ENCODE measurements at places on chromosomes 1 and 21. TPM values are rescaled to one million over a fixed set of nuclear protein-coding genes. Genes with fewer than 3 reads are reported as not detected.

DNA sequence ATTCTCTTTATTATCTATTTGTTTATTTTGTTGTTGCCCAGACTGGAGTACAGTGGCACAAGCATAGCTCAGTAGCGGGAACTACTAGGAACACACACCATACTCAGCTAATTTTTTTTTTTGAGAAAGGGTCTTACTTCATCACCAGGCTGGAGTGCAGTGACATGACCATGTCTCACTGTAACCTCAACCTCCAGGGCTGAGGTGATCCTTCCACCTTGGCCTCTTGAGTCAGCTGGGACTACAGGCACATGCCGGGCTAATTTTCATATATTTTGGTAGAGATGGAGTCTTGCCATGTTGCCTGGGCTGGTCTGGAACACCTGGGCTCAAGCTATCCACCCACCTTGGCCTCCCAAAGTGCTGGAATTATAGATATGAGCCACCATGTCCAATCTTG, 5.3 kb upstream of the TXNIP start:
- H3K27me3 ChIP-seq = no peaks in the 10 kb centered on the region
- no peaks in the 10 kb centered on the region for H3K4me1 ChIP-seq
- H3K27ac ChIP-seq = peak overlapping the region; percentile 98
- no peaks in the 10 kb centered on the region for H3K36me3 ChIP-seq
- no peak for DNase-seq

- no peak overlapping the region for H3K4me3 ChIP-seq
- DNase-seq = no peak
- no peaks in the 10 kb centered on the region for H3K36me3 ChIP-seq
These were observed 91.5 kb downstream of the KIF14 start for GRCh38 chr1:200528858-200529606.

DNA sequence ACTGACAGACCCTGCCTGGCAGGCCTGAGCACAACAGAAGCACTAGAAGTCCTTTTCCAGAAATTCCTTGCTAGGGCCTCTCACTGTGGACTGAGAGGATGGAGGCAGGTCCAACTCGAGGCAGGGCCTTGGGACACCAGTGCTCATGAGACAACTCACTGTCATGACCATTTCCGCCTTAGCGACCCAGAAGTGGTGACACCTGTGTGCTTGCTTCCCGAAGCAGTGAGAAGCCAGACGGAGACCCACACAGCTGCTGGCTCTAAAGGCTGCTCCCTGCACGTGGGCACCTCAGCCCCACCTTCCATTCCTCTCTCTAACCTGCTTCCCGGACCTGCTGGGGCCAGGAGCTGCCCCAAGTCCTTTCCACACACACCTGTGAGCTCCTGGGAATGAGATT, 33.0 kb downstream of the KCNC4 start:
- H3K36me3 ChIP-seq = no peaks in the 10 kb centered on the region
- H3K4me3 ChIP-seq = no peak overlapping the region
- no peaks in the 10 kb centered on the region for H3K4me1 ChIP-seq
- no peak for DNase-seq

DNA sequence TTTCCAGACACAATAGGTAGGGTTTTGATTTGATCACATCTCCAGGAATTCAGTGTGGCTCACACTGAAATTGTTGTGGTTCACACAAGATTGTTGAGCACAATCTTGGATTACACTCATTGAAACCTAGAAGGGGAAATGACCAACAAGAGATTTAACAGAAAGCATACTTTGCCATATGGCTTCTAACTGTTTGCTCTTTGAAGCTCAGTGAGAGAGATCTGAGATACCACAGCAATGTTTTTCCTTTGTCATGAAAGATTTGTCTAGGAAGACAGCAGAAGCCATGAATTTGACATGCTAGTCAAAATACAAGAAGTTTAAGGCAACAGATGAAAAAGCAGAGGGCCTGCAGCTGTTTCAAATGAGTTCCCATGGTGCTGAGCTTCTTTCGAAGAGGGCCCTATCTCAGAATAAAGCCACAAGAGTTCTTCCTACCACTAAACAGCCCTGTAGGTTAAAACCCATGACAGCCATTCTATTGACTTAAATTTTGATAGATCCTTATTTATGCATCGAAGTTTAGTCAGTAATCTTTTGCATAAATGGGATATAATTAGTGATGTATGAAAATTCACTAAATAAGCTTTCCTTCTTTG, 650.4 kb downstream of the LTN1 start:
- no peaks in the 10 kb centered on the region for H3K36me3 ChIP-seq
- no peak overlapping the region for H3K27ac ChIP-seq
- H3K27me3 ChIP-seq = no peaks in the 10 kb centered on the region
- H3K4me3 ChIP-seq = no peak overlapping the region
- H3K4me1 ChIP-seq = peaks cover 18% of the 10 kb centered on the region

DNA sequence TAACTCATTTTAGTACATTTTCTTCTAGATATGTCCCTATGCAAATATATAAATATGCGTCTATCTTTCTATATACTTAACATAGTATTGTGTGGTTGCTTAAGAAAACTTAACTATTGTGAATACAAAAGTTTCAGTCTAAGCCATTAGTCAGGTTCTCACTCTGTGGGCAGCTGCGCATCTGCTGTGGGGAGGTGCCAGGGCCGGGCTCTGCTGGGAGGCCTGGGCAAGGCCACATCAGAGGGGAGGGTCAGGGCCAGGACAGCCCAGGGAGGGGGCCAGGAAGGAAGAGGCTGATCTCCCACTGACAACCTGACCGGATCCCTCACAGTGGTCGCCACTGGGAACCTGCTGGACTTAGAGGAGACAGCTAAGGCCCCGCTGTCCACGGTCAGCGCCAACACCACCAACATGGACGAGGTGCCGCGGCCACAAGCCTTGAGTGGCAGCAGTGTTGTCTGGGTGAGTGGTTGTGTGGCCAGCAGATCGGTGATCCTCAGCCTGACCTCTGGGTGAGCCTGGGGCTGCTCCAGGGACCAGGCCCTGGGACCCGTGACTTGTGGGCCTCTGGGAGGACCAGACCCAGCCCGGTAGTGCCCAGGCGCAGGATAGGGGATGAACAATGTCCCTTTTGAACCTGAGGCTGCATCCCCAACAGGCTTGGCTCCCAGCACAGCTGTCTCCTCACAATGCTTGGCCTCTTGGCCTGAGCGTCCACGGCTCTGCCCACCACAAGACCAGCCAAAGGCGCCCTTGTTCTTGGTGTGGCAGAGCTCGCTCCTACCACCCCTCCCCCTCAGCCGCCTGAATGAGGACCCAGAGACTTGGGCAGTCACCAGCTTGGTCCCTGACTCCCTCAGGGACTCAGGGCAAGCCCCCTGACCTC, 20.2 kb downstream of the LDLRAP1 start:
- no peak for DNase-seq
- no peak overlapping the region for H3K27ac ChIP-seq
- no peaks in the 10 kb centered on the region for H3K27me3 ChIP-seq
- no peaks in the 10 kb centered on the region for H3K4me1 ChIP-seq

DNA sequence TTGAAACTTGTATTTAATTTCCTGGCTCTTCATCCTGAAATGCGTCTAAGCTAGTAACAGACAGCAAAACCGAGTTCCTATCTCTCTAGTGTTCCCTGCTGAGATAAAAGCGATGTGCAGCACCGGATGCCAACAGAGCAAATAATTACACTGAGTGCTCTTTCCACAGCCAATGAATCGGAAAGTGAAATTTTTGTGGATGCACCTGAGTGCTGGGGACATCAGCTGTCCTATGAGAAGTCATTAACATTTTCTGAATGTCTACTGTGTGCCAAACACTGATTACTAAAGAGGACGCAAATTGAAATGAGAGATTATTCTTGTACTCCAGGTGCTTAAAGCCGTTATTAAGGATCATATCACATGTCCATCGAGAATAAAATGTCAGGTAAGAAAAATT, 278.0 kb downstream of the RGS7 start:
- H3K4me1 ChIP-seq = no peaks in the 10 kb centered on the region
- no peak overlapping the region for H3K27ac ChIP-seq
- no peak overlapping the region for H3K4me3 ChIP-seq

The CIART gene
- total RNA-seq = 4.2 TPM

The MPL gene
- total RNA-seq = not detected

Measured in right atrium auricular region (tissue), 2 donors.